ENCODE measurements at places on chromosomes 16 and 17.

DNA sequence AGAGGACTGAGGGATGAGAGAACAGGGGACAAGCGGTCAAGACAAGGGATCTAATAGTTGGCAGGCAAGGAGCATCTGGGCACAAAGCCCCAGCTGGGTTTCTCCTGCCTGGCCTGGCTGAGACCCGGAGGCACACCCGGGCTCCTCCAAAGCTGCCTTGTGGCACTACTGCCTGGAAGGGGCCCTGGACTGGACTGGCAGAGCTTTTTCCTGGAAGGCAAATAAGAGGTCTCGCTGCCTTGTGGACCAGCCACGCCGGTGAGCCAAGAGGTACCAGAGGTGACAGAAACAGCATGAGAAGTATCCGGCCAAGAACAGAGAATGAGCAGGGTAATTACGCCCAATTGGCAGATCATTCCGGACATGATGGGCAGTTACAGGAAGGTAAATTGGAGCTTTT is 64.6 kb downstream of the GTF3C1 start:
- no peak for DNase-seq

DNA sequence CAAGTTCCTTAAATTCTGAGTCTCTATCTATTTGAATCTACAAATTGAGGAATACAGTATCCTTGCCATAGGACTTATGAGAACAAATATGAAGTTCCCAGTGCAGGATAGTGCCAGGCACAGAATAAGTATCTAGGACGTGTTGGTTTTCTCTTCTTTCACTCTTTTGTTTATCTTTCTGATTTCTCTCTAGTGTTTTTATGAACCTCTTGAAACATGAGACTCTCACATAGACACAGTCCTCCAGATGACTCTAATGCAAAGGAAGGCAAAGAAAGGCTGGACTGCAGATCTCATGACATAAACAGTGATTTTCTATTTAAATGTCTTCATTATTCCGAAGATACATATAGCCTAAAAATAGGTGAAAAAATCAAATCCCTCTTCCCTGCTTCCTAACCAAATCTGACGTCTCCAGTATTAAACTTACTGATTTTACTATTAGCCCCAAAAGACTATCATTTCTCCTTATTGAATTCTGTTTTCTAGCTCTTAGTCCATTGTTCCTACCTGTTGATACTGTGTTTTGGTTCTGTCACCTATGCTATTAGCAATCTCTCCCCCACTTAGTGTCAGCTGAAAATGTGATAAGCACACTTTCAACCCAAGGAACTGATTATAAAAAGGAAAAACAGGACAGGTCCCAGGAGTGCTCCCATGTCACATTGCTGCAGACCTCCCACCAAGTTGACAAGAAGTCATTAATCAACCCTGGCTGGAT is 24.9 kb upstream of the ADAMTS18 start:
- no peak for DNase-seq

GRCh38 chr17:41684035-41684434 is 4.7 kb upstream of the EIF1 start:
- DNase-seq: no peak

- DNase-seq: no peak
Measured at GRCh38 chr16:6684076-6684673, 648.5 kb upstream of the RBFOX1 start.

- DNase-seq: no peak
Measured at GRCh38 chr16:71373073-71373472, 14.6 kb downstream of the CALB2 start.

DNA sequence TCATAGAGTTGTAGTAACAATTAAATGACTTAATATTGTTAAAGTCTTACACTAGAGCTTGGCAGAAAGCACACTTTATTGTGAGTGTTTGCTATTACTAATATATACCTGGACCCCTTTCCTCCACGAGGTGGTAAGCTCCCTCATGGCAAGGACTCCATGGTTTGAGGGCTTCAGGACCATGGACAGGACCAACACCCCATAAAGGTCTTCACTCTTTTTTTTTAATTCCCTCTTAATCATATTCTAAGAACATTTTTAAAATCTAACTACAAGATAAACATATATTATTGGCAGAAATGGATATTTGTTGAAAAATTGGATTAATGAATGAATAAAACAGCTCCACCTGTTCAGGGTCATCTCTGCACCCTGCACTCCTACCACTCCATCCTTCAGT is 154.5 kb downstream of the CBLN1 start:
- no peak for DNase-seq

GRCh38 chr17:80458016-80458415 is 18.4 kb downstream of the NPTX1 start:
- DNase-seq: no peak

- DNase-seq: no peak
Measured at GRCh38 chr17:47732399-47733046, 513 bp upstream of the TBX21 start.

GRCh38 chr17:20999841-21000532 is 42.8 kb downstream of the USP22 start:
- no peak for DNase-seq

DNA sequence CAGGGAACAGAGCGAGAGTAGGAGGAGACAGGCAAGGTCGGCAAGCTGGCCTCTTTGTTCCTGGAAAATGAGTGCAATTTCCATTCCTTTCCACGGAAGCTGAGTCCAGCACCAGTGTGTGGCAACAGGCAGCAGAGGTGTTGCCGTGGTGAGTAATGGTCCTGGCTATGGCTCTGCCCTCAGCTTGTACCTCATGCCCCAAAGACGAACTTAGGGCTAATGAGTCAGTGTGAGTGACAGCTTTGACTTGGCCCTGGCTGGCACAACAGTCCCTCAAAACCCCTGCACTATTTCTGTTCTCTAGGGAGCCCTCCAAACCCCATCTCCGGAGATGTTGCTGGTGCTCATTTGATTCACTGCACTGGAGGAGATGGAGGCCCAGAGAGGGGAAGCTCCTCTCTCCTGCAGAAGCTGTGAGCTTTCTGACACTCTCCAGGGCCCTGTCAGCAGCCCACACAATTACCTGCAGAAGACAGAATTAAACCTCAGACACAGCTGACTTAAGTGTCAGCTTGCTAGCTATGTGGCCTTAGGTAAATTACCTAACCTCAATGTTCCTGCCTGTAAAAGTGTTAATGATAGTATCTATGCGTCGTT is 129.9 kb downstream of the TMEM132E start:
- no peak for DNase-seq

- no peak for DNase-seq
Measured at GRCh38 chr16:89491238-89491869, 993 bp upstream of the ANKRD11 start.

GRCh38 chr16:74868501-74868900 is 93.9 kb upstream of the FA2H start:
- DNase-seq: no peak

Data from NCI-H187 treated with DMSO at 0.1 percent for 48 hours (cell line).